ENCODE measurements at places on chromosomes 7 and 10. TPM values are rescaled to one million over a fixed set of nuclear protein-coding genes. Genes with fewer than 3 reads are reported as not detected.

ATAD1 gene
- total RNA-seq = 46.7 TPM

GRM3 gene
- 1.5 TPM for total RNA-seq

DNA sequence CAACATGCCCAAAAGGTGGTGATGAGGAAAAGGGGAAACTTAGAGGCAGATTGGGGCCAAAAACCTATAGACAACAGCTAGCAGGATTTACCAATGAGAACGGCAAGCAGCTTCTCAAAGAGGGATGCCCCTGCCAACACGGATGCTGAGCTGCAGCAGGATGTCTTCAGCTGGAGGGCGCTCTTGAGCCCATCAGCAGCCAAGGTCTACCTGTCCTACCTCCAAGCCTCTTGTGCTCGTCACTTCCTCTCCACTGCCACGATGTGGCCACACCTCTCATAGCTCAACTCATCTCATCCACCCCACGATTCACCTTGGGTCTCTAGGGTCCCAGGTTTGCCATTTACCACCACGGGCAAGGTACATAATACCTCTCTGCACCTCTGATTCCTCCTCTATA lies 36.5 kb downstream of the DLG5 start:
- peak overlapping the region; percentile 97 for H3K27ac ChIP-seq
- H3K4me1 ChIP-seq = peaks cover 95% of the 10 kb centered on the region
- no peak overlapping the region for H3K4me3 ChIP-seq
- DNase-seq = peak; percentile 84

LBX1 gene
- total RNA-seq = not detected

GRCh38 chr7:130891254-130892094 lies 157.5 kb upstream of the KLF14 start:
- no peak overlapping the region for H3K27ac ChIP-seq
- H3K36me3 ChIP-seq = 0 out of 2 replicates have a peak, but pooled peaks cover 3% of the 10 kb centered on the region
- H3K27me3 ChIP-seq = no peaks in the 10 kb centered on the region
- DNase-seq = no peak
- H3K4me3 ChIP-seq = no peak overlapping the region

DNA sequence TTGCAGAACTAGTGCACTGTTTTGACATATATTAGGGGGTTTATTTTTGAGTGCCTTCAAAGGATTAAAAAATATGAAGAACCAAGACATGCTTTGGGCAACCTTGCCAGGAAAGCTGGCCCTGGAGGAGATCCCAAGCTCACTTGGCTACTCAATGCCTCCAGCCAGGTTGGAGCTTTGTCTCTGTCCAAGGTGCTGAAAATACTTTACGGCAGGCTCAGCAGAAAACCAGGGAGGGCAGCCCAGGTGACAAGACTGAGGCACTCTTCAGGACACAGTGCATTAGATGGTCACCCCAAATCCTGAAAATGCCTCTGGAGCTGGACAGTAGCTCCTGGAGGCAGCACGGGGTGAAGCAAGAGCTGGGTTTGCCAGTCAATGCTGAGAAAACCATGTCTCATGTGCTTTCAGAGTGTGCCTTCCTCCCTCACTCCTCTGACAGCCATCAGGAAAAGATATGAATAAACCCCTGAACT lies 5.8 kb upstream of the KCNH2 start:
- peak; percentile 67 for DNase-seq
- H3K27ac ChIP-seq = no peak overlapping the region
- no peak overlapping the region for H3K4me3 ChIP-seq
- peaks cover 62% of the 10 kb centered on the region for H3K27me3 ChIP-seq
- no peaks in the 10 kb centered on the region for H3K36me3 ChIP-seq
- H3K4me1 ChIP-seq = peaks cover 27% of the 10 kb centered on the region

DNA sequence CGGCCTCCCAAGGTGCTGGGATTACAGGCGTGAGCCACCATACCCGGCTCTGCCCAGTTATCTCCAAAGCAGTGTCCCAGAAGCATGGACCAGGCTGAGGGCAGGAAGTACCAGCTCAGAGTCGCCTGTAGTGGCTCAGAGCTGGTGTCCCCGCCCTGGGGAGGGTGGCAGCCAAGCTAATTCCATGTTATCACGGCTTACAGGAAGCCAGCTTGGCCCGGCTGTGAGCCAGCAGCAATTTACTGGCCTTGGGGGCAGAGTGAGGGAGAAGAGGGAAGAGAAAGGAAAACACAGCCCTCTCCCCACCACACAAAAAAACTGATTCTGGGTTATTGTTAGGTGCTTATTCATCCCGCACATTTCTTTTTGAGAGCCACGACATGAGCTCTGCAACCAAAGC lies 88.1 kb downstream of the HIP1 start:
- H3K36me3 ChIP-seq = no peaks in the 10 kb centered on the region
- H3K27me3 ChIP-seq = no peaks in the 10 kb centered on the region
- no peak overlapping the region for H3K4me3 ChIP-seq
- DNase-seq = no peak
- 0 out of 2 replicates have a peak overlapping the region, but pooled peaks have one; percentile 60 for H3K27ac ChIP-seq

DNA sequence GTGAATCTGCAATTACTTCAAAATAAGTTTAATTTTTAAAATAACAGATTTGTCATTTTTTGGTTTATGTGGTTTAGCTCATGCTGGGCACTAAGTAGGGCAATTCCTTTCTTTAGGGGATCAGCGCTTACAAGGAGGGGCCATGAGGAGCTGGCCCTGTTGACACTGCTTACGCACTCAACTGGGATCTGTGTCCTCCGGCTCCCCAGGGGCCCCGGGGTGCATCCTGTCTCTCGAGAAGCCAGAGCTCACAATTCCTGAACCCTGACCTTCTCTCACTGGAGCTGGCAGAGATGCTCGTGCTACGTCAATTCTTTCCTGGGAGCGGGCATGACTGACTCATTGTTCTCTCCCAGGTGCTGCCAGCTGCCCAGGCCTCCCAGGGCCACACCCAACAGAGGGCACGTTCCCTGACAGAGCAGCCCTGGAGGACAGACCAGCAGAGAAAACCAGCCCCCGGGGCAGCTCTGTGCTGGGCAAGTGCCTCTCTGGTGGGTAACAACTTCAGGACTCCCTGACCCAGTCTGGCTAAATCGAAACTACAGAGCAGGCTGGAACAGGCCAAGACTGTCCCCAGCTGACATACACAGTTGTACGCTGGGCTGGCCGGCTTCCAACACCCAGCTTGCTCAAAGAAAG lies 36.8 kb downstream of the CTBP2 start:
- no peak for DNase-seq
- H3K36me3 ChIP-seq = peaks cover 41% of the 10 kb centered on the region
- H3K4me1 ChIP-seq = peaks cover 96% of the 10 kb centered on the region
- H3K4me3 ChIP-seq = no peak overlapping the region
- no peaks in the 10 kb centered on the region for H3K27me3 ChIP-seq

- H3K4me1 ChIP-seq = peaks cover 2% of the 10 kb centered on the region
- no peak for DNase-seq
- H3K27ac ChIP-seq = no peak overlapping the region
- no peaks in the 10 kb centered on the region for H3K27me3 ChIP-seq
Measured at GRCh38 chr10:120521880-120522279, 64.9 kb downstream of the PLPP4 start.
